Activated naive CD8-positive, alpha-beta T cell treated with anti-CD3 and anti-CD28 coated beads for 36 hours (primary cell): ENCODE measurements at places on chromosomes 11 and 22. TPM values are rescaled to one million over a fixed set of nuclear protein-coding genes. Genes with fewer than 3 reads are reported as not detected.
A peak's percentile ranks its signal among the peaks of the same experiment; 100 is the strongest.

- DNase-seq, result no peak
Observed at GRCh38 chr11:36340897-36341296, 44.8 kb downstream of the PRR5L start.

DNA sequence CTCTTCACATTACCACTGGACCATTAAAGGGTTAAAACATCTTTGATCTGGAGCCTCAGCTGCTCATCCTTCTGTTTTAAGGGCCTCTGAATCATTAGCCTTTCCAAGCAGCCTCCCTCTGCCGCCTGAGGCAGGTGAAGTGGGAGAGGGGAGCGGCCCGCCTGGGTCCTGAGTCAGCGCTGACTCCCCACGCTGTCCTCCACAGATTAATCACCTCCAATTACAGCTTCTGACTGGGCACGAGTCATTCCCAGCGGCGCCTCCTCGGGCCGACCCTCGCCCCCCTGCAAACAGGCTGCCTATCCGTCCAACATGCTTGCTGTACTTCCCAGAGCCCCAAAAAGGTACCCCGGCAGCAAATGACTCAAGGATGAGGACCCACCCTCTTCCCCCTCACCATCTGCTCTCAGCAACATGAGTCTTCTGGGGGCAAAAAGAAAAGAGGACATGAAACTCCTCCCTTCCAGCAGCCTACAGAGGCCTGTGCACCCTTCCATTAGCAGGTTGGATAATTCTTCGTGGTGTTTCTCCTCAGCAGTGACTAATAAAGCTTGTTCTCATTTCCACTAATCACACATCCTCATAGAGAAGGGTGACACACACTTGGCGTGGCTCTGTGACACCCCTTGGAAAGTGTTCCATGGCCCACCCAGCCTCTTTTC is 44.3 kb upstream of the JAM3 start:
- no peak for DNase-seq

DNA sequence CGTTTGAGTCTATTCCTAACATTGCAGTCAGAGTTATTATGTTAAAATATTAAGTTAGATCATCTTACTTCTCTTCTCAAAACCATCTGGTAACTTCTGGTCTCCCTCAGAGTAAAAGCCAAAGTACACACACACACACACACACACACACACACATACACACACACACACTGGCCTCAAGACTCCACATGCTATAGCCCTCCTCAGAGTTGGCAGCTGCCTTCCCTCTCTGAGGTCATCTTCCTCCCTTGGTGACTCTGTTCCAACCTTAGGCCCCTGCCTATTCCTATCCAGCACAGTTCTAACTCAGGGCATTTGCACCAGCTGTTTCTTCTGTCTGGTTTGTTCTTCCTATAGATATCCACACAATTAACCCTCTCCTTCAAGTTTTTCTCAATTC is 272.0 kb upstream of the SESN3 start:
- no peak for DNase-seq

DNA sequence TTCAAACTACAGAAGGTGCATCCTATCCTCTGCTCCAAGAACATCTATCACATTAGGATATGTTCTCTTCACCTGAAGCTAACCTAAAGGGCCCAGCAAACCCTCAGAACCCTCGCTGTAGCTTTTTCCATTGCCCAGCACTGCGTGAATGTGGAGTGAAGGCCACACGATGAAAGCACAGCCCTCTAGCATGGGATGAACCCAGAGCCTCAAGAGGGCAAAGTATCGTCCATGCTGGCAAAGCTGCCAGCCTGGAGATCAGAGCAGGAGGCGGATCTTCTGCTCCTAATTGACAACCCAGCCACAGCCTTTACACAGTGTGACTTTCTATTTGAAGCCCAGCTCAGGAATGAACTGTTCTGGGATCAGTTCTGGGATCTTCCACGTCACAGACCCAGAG is 65.1 kb upstream of the USP47 start:
- no peak for DNase-seq

CSF2RB gene
- total RNA-seq, result 0.31 TPM

GRCh38 chr22:17120281-17120680 is 879 bp downstream of the TMEM121B start:
- peak; percentile 69 for DNase-seq

DNA sequence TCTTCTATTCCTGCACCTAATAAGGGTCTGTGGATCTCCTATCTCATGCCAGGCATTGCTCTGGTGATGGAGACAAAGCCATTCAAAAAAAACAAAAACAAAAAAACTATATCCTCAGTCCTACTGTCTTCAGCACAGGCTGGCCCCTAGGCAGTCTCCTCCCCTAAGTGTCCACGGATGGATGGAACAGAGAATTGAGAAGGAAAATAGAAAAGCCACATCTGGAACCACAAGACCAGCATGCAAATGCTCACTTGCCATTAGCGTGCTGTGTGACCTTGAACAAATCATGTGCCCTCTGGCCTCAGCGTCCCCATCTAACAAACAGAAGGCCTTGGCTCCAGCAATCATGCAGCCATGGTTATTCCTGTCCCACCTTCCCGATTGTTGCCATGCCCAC is 32.7 kb upstream of the CD82 start:
- DNase-seq, result no peak

GRCh38 chr11:64268025-64268892 is 16.2 kb downstream of the BAD start:
- DNase-seq, result no peak

DNA sequence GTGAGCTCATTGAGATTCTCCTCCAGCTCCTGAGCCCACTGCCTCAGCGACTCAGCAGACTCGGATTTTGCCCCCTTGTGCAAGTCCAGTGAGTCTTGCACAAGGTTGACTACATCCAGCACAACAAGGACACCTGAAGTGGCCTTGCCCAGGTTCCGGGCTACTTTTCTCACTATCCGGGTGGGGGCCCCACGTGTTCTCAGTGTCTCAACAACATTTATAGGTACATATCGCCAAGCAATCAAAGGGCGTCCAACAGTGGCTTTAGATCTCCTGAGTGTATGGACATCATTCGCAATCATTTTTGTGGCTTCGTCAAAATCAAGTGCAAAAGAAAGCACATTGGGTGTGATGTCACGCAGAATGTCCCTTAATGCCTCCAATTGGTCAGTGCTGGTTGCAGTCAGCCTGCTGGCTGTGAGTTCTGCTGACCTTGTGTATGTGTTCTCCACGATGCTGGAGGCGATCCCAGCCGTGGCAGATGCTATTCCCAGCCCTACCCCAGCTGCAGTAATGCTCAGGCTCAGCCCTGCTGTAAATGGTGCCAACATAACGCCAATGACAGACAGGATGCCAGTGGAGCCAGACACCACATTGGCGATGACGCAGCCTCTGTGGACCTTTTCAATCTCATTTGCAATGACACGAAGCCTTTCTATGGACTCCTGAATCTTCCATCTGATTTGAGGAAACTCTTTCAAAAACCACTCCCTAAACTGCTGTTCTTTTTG is 10.3 kb downstream of the APOL4 start:
- DNase-seq, result no peak

GRCh38 chr11:121494355-121495099 is 41.8 kb upstream of the SORL1-AS1 start:
- peak; percentile 43 for DNase-seq

- no peak for DNase-seq
Observed at GRCh38 chr22:26846645-26847044, 189.3 kb downstream of the MIAT start.

- DNase-seq, result no peak
Observed at GRCh38 chr11:119806064-119806915, 77.3 kb upstream of the NECTIN1 start.

- DNase-seq, result no peak
Observed at GRCh38 chr11:117929142-117929915, at the start of gene TMPRSS13. Gene TMPRSS13, minus strand, starts transcription at chr11:117929402. Its CDS starts 95 bp downstream, at chr11:117929307.

DNA sequence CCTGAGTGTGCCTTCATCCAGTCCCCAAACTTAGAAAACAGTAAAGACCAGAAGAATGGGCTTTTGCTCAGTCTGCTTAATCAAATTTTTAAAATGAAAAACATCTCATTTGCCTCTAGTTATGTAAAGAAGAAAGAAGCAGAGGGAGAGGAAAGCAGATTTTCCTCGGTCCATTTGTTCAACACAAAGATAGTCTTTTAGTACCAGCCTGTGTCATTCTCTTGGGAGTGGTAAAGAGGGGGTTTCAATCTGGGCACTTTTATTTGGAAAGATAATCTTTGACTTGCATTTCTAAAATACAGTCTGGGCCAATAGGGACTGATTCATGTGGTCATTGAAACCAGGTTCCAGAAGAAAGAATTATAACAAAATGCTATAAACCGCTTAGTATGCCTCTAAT is 29.5 kb downstream of the KREMEN1 start:
- no peak for DNase-seq

GRCh38 chr11:17719028-17719937 is at the start of gene MYOD1:
Gene MYOD1, plus strand, starts transcription at chr11:17719571. Its CDS starts 212 bp downstream, at chr11:17719783.
- DNase-seq, result no peak

METTL15 gene
- total RNA-seq, result 17.2 TPM

HARBI1 gene
- total RNA-seq, result 2.6 TPM

WNT7B gene
- total RNA-seq, result not detected

GLB1L2 gene
- 9.3 TPM for total RNA-seq

DNA sequence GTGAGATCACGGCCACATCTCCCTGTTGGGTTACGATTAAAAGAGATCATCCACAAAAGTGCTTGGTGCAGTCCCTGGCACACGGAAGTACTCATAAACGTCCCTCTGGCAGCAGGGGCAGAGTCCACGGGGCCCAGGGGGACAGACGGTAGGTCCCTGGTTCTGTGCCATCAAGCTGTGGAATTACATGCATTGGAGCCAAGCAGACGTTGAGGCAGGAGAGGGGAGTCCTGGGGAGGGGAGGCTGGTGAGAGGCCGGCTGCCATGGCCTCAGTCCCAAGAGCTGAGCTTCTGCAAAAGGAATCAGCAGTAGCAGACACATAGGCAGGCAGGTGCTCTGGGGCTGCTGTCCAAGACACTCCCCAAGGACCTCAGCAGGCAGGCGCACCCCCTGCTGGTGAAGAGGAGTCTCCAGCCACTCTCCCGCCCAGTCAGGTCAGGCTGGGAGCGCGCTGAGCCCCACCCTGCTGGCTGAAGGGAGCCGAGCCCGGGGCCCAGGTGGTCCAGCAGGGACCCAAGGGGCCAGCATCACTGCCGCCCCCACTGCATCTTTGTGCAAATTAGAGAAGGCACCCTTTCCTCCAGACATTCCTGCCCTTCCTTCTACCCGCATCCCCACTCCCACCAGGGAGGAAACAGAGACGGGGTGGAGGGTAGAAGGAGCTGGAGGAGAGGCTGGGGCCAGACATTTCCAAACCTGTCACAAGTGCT is 7.6 kb upstream of the KCTD17 start:
- DNase-seq, result peak; percentile 60

GGTLC2 gene
- not detected for total RNA-seq

GRCh38 chr11:69486773-69487291 is 5.4 kb downstream of the LINC01488 start:
- DNase-seq, result no peak

DNA sequence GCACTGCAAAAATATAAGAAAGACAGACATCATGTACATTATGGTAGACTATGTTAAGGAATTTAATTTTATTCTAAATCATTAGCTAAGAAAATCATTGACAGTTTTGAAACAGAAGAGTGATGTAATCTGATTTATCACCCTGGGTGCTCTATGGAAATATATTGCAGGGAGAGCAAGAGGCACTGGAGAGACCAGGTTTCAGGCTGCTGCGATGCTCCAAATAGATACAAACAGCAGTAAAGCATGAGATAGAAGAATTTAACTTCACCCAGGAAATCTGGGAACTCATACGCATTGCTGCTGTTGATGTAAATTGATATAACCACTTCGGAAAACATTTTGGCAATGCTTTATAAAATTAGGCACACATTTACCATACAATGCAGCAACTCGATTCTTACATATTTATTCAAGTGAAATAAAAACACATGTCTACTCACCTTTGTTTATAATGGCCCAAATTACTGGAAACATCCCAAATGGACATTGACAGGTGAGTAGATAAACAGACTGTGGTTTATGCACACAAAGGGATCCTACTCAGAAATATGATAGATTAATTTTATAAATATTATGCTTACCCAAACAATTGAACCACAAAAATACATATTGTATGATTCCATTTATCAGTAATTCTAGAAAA is 535.1 kb upstream of the CHORDC1 start:
- DNase-seq, result no peak

GRCh38 chr22:41009222-41009948 is 58.2 kb downstream of the RBX1 start:
- DNase-seq, result no peak

TPBGL gene
- total RNA-seq, result 0.20 TPM

GRCh38 chr11:46463701-46464421 is 72.3 kb upstream of the CHRM4 start:
- no peak for DNase-seq

SLC25A18 gene
- not detected for total RNA-seq

TRIM51 gene
- not detected for total RNA-seq

IL18BP gene
- 7.4 TPM for total RNA-seq

PDE3B gene
- total RNA-seq, result 44.4 TPM

DNA sequence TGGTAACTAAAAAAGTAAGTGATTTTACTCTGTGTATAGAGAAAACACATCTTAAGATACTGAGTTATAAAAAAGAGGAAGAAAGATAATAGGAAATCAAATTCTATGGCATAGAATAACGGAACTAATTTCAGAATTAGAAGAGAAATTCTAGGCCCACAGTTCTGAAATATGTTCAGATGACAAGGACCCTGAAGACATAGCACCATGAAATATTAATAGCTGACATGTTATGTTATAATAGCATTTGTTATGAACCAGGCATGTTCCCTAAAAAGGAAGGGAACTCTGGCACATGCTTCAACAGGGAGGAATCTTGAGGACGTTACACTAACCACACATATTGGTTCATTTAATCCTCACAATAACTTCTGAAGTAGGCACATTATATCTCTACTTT is 32.7 kb downstream of the PRDM10 start:
- DNase-seq, result no peak

- no peak for DNase-seq
Observed at GRCh38 chr11:92083123-92083522, 141.5 kb upstream of the FAT3 start.

DNA sequence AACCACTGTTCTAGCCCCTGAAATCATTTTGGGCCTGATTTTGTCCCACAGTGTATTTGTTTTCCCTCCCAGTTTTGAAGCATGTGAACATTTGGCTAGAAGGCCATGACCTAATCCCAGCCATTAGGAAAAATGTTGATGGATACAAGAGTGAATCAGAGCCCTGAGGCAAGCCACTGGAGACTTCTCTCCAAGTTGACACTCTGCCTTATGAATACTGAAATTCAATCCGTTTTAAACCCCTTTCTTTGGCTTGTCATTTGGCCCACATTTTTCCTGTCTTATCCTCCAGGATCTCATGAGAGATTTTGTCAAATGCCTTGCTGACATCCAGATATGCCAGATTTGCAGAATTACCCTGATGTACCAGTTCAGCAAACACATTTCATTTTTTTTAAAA is 158.8 kb downstream of the FAT3 start:
- DNase-seq, result no peak

DNA sequence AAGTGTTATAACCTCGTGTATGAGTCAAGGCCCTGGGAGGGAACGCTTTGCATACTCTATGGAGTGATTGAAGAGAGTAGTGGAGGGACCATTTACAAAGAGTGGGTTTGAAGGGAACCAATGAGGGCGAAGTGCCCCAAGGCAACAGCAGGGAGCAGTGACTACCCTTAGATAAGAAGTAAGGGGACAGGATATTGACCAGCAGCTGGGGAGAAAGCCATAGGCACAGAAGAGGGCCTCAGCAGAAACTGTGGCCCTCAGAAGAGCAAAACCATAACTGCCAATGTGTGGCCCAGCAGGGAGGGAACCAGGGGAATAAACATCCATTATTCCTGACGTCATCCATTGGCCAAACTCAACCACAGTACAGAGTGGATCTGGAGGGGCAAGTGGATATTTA is 24.7 kb downstream of the PARVA start:
- DNase-seq, result no peak

CNTF gene
- 3.3 TPM for total RNA-seq

PYGM gene
- total RNA-seq, result 1.6 TPM
